ENCODE measurements at places on chromosomes 11 and 22.

DNA sequence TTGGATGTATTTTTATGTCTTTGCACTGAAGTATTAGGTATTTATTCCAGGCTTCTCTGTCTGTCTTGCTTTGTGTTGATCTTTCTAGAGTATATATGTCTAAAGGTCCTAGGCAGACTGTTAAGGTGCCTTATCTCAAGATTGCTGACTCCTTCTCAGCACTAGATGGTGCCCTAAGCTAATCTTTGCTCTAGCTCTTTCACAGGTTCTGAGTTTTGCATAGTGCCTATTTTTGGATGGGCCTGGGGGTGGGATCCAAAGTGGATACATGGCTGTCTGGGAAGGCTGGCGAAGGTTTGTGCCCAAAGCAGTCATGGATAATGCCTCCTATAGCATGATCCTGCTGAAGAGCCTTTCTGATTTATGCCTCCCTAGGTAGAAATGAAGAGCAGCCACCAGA is 154.9 kb downstream of the TRPC6 start:
- DNase-seq: no peak

DNA sequence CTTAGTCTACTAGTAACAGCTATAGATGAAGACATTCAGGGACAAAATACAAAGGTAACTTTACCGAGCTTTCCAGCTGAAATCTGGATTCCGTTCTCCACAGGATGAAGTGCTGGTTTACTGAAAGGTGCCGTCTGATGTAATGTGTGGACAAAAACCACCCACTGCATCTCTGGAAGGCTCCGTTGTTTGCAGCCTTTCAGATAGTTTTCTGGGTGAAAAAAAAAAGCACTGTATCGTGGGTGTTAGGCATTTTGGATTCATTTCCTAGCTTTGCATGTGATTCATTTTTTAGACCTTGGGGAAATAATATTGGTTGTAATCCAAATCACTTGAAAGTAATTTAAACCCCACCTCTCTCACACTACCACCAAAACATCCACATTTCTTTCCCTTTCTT is 10.4 kb downstream of the JAM3 start:
- no peak for DNase-seq

DNA sequence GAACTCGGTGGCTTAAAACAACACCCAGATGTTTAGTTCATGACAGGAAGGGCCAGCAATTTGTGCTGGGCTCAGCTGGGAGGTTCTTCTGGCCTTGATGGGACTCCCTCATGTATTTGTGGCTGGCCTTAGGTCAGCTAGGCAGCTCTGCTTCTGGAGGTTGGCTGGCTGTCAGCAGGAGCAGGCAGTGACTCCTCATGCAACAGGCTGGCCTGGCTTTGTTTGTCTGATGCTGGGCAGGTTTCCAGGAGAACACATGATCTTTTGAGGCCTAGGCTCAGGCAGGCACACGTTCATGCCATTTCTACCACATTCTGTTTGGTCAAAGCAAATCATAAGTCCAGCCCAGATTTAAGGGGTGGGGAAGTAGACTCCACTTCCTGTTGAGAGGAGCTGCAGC is 571.2 kb downstream of the TBC1D22A start:
- no peak for DNase-seq

DNA sequence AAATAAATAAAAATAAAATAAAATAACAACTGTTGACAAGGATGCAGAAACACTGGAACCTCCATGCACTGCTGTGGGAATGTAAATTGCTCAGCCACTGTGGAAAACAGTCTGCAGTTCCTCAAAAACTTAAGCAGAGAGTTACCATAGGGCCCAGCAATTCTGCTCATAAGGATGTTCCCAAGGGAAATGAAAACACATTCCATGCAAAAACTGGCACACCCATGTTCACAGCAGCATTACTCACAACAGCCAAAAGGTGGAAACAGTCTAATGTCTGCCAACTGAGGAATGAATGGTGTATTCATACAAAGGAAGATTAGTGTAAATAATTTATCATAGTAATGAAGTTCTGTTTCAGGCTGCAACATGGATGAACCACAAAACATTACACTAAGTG is 3.2 kb upstream of the KRTAP5-10 start:
- DNase-seq: no peak

GRCh38 chr22:30717331-30717921 is 22.8 kb downstream of the OSBP2 start:
- no peak for DNase-seq

DNA sequence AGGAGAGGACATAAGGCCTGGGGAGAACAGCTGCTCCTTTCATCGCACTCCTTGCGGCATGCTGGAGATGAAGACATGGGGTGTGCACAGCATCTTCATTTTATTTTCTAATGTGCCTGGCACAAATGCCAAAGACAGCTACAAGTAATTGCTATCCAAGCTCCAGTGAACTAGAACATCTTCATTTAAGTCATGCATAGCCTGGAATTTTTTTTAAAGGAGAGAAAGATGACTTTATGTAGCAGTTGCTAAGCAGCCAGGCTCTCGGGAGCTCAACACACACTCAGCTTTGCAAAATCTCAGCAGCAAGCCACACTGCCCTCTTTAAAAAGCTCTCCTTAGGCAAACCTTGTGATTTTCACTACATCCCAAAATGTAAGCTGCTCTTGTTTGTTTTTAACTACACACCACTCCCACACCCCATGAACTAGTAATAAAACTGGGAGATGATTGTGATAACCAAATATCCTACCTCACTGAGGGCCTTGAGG is 164.5 kb upstream of the POU2AF2 start:
- DNase-seq: no peak

GRCh38 chr11:94043241-94043640 is 22.1 kb downstream of the HEPHL1 start:
- no peak for DNase-seq

GRCh38 chr11:15911377-15912044 is 444.8 kb downstream of the SOX6 start:
- DNase-seq: no peak

DNA sequence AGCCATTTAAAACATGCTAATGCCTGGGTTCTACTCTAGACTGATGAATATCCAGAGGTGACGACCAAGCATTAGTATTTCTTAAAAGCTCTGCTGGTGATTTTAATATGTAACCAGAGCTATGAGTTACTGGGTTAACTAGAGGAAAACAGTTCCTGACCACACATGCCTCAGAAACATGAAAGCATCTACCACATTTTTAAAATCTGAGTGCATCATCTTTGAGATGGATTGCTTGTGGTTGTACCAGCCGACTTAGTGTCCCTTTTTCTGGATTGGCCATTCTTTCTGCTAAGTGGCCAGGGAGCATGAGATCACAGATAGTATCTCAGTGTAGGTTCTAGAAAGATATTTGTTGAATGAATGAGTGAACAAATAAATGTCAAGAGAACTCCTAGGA is 152.4 kb downstream of the NTM start:
- no peak for DNase-seq

GRCh38 chr11:80284946-80285785 is 844.3 kb upstream of the TENM4 start:
- no peak for DNase-seq

- no peak for DNase-seq
These were observed 11.5 kb downstream of the TRIM22 start for GRCh38 chr11:5701055-5701577.
